ENCODE measurements at places on chromosomes 13 and 19.

GRCh38 chr13:107865318-107865575 lies 350.1 kb downstream of the LIG4 start:
- DNase-seq: no peak

GRCh38 chr19:47700934-47701716 lies 12.1 kb upstream of the EHD2 start:
- no peak for DNase-seq

GRCh38 chr19:37059142-37059541 lies 19.1 kb upstream of the ZNF420 start:
- no peak for DNase-seq

DNA sequence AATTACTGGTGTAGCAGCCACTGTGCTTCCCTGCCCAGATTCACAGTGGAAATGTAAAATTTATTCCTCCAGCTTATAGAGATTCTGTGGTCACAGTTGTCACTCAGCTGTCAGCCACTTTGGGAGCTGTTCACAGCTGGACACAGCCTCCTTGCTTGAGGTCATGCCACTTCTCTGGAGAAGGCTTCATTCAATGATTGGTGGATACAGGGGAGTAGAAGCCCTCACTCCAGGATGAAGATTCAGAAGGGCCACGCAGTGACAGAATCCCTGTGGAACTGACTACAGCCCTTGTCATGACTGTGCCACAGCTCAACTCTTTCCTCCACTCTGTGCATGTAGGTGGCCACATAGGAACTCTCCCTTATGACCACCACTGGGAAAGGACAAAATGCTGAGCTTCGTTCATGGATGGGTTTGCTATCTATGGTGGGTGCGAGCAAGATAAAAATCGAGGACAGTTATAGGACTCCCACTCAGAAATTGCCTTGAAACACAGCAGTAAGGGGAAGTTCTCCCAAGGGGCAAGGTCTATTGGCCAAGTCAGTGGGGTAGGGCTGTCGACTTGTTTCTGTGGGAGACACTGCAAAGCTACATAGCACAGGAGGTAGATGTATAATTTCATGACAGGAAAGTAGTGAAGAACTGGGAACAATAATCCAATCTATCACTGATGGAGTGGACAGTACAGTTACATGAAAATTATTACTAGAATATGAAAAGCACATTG lies 98.7 kb downstream of the CCNA1 start:
- no peak for DNase-seq

- no peak for DNase-seq
Measured at GRCh38 chr19:293436-294110, 2.4 kb upstream of the PLPP2 start.

DNA sequence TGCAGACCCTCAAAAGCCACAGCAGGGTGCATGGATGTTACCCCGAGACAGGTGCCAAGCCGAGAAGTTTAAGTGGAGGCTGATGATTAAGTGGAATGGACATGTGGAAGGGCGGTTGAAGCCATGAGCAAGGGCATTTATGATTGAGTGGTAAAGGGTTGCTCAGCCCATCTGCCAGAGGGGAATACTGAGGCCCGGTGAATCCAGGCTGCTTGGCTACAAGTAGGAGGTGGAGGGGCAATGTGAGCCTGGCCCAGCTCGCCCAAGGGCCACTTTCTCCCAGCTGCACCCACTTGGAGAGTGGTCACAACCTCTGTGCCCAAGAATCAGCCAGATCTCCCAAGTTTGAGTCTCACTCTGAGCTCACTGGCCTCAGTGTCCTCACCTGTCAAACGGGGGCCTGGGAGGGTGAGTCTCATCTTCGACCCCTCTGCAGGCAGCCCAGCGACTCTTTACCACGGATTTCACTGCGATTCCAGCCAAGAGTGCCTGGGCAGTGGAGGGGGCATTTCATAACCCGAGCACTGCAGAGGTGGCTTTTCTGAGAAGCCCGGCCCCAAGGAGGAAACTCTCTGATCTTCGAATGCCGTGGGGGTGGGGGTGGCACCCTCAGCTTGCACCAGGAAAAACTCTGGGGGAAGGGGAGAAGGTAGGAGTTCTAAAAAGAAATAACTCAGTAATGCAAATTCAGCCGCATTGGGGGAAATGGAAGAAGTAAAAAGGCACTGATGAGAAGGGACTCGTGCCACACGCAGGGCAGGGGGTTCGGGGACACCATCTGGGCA lies 62.9 kb upstream of the KLF2 start:
- no peak for DNase-seq

DNA sequence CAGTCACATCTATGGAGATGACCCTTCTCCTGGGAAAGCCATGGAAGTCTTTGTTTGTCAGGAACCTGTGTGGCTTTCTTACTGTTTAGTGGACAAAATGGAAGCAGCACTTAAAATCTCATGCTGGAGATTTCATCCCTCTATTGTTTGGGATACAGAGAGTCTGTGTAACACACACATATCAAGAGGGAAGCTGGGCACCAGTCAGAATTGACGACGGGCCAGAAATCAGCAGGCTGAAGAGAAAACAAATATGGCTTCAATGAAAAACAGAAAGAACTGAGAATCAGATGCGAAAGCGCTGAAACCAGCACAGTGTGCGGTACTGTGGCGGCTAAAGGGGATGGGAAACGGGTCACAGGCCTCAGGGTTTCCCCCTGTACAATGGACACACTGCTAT lies 72.2 kb upstream of the WASF3 start:
- DNase-seq: no peak

GRCh38 chr13:79187917-79188690 lies 218.0 kb downstream of the RBM26 start:
- DNase-seq: peak; percentile 8

DNA sequence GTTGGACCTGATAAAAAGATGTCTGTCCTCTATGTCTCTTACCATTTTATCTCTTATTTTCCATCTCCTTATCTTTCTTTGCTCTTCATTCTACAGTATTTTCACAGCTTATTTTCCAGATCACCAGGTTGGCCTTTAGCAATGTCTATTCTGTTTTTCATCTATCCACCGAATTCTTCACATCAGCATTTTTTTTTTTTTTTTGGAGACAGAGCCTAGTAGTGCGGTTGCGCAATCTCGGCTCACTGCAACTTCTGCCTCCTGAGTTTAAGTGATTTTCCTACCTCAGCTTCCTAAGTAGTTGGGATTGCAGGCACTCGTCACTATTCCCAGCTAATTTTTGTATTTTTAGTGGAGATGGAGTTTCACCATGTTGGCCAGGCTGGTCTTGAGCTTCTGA lies 49.0 kb downstream of the DNAJC15 start:
- DNase-seq: no peak

DNA sequence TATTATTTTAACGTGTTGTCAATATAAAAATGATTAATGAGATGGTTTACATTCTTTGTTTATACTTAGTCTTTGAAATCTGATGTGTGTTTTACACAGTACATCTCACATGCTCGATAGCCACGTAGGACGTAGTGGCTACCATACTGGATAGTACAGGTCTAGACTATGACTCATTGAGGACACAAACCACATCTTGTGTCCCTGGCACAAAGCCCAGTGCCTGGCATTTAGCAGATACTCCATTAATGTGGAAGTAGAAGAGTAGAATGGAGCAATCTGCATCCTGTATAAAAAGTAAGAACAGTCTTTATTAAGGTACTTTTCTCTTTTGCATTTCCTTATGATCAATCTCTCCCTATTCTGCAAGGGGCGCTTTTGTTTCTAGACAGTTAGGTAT lies 49.0 kb upstream of the FRY start:
- peak; percentile 94 for DNase-seq

GRCh38 chr13:36520111-36520510 lies 87.8 kb downstream of the CCNA1 start:
- DNase-seq: no peak

GRCh38 chr13:111912991-111913760 lies 153.8 kb upstream of the SOX1 start:
- DNase-seq: no peak

GRCh38 chr13:77555246-77555645 lies 19.7 kb downstream of the SCEL start:
- no peak for DNase-seq

DNA sequence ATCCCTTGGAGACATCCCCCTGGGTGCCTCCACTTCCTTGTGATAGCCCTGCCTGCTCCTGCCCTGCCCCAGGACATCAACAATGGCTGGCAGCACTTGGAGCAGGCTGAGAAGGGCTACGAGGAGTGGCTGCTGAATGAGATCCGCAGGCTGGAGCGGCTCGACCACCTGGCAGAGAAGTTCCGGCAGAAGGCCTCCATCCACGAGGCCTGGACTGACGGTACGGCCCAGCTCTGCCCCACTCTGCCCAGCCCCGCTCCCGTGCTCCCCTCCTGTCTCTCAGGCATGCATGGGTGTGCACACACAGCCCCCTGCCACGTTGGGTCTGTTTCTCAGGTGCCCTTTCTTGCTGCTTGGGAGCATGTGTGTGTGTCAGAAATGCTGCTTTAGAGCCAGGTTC lies 26.4 kb downstream of the CAPN12 start:
- DNase-seq: no peak

- DNase-seq: no peak
Measured at GRCh38 chr13:52345048-52345447, 60.9 kb downstream of the THSD1 start.
